ENCODE measurements at places on chromosomes 1 and 21. TPM values are rescaled to one million over a fixed set of nuclear protein-coding genes. Genes with fewer than 3 reads are reported as not detected.

GRCh38 chr1:181858135-181858534 is 203.4 kb downstream of the ZNF648 start:
- H3K4me3 ChIP-seq: no peak overlapping the region
- no peaks in the 10 kb centered on the region for H3K4me1 ChIP-seq
- DNase-seq: no peak

DNA sequence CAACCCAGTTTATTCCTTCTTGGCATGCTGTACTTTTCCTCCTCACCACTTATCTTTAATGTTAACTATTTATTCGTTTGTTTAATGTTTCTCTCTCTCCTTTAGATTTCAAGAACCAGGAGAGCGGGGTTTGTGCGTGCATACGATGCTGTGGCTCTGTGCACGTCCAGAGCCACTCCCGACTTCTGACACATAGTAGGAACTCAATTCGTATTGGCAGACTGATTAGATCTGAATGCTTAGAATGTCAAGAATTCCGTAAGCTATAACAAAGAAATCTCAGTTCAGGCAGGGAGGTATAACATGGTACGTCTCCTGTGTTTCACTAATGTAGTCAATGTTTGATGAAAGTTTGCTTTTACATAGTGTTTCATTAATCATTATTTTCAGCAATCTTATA is 7.3 kb upstream of the GRIK1 start:
- H3K4me3 ChIP-seq: no peak overlapping the region
- H3K27ac ChIP-seq: no peak overlapping the region
- no peak for DNase-seq
- H3K4me1 ChIP-seq: no peaks in the 10 kb centered on the region
- H3K27me3 ChIP-seq: no peaks in the 10 kb centered on the region
- no peaks in the 10 kb centered on the region for H3K36me3 ChIP-seq

GRCh38 chr1:112971006-112971405 is 15.0 kb upstream of the SLC16A1 start:
- H3K27ac ChIP-seq: no peak overlapping the region
- no peak overlapping the region for H3K4me3 ChIP-seq
- H3K4me1 ChIP-seq: no peaks in the 10 kb centered on the region

GRCh38 chr1:24186031-24186710 is 918 bp downstream of the IFNLR1 start:
- no peaks in the 10 kb centered on the region for H3K27me3 ChIP-seq
- peak overlapping the region; percentile 57 for H3K4me3 ChIP-seq
- H3K36me3 ChIP-seq: no peaks in the 10 kb centered on the region
- no peak for DNase-seq
- H3K4me1 ChIP-seq: peaks cover 8% of the 10 kb centered on the region

DNA sequence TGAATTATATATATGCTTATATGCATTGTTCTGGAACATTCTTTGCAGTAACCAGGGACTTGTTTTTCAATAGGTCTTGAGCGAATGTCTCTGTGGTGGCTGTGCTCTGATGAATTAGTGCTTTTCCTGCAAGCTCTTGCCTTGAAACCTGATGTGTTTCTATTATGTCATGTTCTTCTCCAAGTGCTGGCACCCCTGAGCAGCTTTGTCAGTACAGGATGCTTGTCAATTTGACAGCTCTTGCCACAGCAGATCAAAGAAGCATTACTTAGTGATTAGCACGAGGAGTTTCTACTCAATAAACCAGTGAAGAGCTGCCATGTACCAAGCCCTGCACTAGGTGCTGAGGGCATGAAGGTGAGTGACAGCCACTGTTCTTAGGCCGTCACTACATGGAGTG is 171.9 kb downstream of the PRDM2 start:
- no peaks in the 10 kb centered on the region for H3K27me3 ChIP-seq
- no peak overlapping the region for H3K4me3 ChIP-seq
- no peak for DNase-seq
- H3K27ac ChIP-seq: no peak overlapping the region
- no peaks in the 10 kb centered on the region for H3K4me1 ChIP-seq
- no peaks in the 10 kb centered on the region for H3K36me3 ChIP-seq

The IFT25 gene
- not detected for total RNA-seq

The CD5L gene
- not detected for total RNA-seq

DNA sequence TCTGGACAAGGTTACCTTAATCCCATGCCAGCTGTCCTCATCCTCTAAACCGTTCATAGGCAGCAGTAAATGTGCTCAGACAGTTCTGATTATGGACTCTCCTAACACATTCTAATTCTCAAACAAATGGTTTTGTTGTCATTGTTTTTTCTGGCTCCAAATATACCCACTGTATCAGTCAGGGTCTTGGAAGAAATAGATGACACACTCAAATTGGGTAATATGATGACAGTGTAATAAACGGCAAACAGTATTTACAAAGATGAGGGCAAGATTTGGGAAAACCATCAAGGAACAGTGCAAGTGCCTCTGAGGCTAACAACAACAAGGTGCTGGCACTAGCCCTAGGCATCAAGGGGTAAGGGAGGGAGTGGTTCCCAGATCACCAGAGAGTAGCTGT is 4.3 kb upstream of the CDC20 start:
- DNase-seq: no peak
- H3K4me3 ChIP-seq: no peak overlapping the region
- H3K27me3 ChIP-seq: no peaks in the 10 kb centered on the region
- peaks cover 6% of the 10 kb centered on the region for H3K4me1 ChIP-seq

- no peak for DNase-seq
- H3K27me3 ChIP-seq: no peaks in the 10 kb centered on the region
- H3K36me3 ChIP-seq: no peaks in the 10 kb centered on the region
- no peak overlapping the region for H3K4me3 ChIP-seq
- no peaks in the 10 kb centered on the region for H3K4me1 ChIP-seq
Measured at GRCh38 chr21:22725436-22725835, 1727.2 kb downstream of the NCAM2 start.

DNA sequence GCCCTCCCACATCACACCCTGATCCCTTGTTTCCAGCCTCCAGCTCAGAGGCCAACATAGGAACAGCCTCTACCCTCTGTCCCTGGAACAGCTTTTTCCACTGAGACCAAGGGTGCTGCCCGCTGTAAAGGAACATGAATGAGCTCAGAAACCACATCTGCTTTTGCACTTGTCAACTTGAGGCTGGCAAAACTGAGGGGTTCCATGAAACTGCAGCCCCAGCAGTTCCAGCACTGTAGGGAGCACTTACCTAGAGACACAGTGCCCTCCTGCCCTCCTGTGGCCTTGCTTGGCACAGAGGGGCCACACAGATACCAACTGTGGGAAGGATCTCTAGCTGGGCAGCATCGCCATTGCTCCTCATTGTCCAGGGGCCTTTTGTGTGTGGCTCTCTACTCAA is 51.7 kb downstream of the ITPKB start:
- no peaks in the 10 kb centered on the region for H3K36me3 ChIP-seq
- no peak overlapping the region for H3K27ac ChIP-seq
- no peak for DNase-seq

DNA sequence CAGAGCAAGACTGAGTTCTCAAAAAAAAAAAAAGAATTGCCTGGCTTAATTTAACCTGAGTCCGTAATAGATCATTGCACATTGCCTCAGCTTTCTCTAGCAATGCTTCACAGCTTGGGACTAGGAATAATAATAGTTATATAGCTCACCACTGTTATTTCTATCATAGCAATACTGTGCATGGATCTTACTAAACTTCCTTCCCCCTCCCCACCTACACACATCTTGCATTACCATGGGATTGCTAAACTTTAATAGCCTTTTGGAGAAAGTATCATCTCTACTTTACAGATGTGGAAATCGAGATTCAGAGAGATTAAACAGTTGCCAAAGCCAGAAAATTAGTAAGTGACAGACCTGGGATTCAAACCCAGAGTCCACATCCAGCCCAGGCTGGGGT is 99.4 kb downstream of the ATP5PO start:
- peaks cover 10% of the 10 kb centered on the region for H3K36me3 ChIP-seq
- no peaks in the 10 kb centered on the region for H3K27me3 ChIP-seq
- no peak for DNase-seq
- peaks cover 5% of the 10 kb centered on the region for H3K4me1 ChIP-seq
- H3K4me3 ChIP-seq: no peak overlapping the region

The NUP210L gene
- not detected for total RNA-seq

The EPS15 gene
- 44.6 TPM for total RNA-seq

GRCh38 chr1:1066403-1067283 is 7.5 kb downstream of the RNF223 start:
- no peaks in the 10 kb centered on the region for H3K36me3 ChIP-seq
- H3K27me3 ChIP-seq: peaks cover 8% of the 10 kb centered on the region
- H3K4me3 ChIP-seq: no peak overlapping the region
- DNase-seq: no peak
- H3K27ac ChIP-seq: no peak overlapping the region

DNA sequence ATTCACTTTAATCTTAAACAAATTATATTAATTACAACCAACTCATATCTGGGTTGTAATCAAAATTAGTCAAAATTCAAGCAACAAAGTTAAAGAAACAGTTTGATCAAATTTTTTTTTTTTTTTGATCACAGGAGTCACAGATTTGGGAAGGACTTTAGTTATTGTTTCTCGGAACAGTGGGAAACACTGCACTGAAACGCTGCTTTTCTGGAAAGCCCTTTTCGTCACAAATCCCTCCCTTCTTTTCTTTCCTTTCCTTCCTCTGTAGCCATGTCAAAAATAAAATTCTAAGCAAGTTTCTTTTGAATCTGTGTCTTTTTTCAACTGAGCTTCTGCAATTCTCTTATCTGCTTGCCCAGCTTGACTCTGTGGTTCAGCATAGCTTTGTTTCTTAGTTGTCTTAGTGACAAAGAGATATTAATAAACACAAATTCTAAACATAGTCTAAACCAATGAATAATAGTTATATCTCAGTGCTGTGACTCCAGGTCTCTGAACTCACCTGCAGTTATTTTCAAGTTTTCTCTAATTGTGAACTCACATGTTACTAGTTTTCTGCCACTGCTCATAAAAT is 53.8 kb downstream of the PTGS2 start:
- no peaks in the 10 kb centered on the region for H3K4me1 ChIP-seq
- H3K27me3 ChIP-seq: no peaks in the 10 kb centered on the region
- no peaks in the 10 kb centered on the region for H3K36me3 ChIP-seq
- no peak for DNase-seq
- no peak overlapping the region for H3K27ac ChIP-seq
- no peak overlapping the region for H3K4me3 ChIP-seq

- H3K27me3 ChIP-seq: no peaks in the 10 kb centered on the region
- peak overlapping the region; percentile 1 for H3K27ac ChIP-seq
- H3K4me3 ChIP-seq: no peak overlapping the region
Measured at GRCh38 chr1:67700220-67700619, 15.2 kb downstream of the GADD45A start.

- DNase-seq: no peak
- no peaks in the 10 kb centered on the region for H3K4me1 ChIP-seq
- H3K27me3 ChIP-seq: no peaks in the 10 kb centered on the region
- no peaks in the 10 kb centered on the region for H3K36me3 ChIP-seq
- H3K4me3 ChIP-seq: no peak overlapping the region
- no peak overlapping the region for H3K27ac ChIP-seq
Measured at GRCh38 chr1:173420330-173420806, 56.8 kb upstream of the PRDX6 start.

GRCh38 chr1:224635356-224635755 is 19.2 kb downstream of the CNIH3 start:
- H3K27ac ChIP-seq: no peak overlapping the region
- H3K4me1 ChIP-seq: no peaks in the 10 kb centered on the region
- no peaks in the 10 kb centered on the region for H3K27me3 ChIP-seq
- H3K4me3 ChIP-seq: no peak overlapping the region
- DNase-seq: no peak

- DNase-seq: no peak
- no peak overlapping the region for H3K27ac ChIP-seq
- H3K4me1 ChIP-seq: peaks cover 8% of the 10 kb centered on the region
- no peaks in the 10 kb centered on the region for H3K27me3 ChIP-seq
Measured at GRCh38 chr21:45006536-45007095, 66.8 kb downstream of the SLX9 start.

DNA sequence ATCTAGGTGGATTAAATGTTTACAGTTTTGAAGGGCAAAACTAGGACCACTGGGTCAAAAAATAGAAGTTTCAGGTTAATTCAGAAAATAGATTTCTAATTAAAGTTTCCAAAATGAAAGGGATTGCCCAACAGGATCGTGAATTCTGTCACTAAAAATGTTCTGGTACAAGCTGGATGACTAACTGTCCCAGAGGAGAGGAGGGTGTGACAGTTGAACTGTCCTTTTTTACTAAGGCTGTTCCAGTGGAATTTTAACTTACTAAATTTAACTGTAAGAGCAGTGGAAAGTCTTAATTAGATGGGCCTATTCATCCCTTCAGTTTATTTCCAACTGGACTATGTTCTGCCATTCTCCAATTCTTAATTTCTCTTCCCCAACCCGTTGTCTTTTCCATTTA is 7.2 kb downstream of the SNX7 start:
- H3K4me3 ChIP-seq: no peak overlapping the region
- no peaks in the 10 kb centered on the region for H3K27me3 ChIP-seq
- no peaks in the 10 kb centered on the region for H3K36me3 ChIP-seq

- H3K4me1 ChIP-seq: no peaks in the 10 kb centered on the region
- H3K27me3 ChIP-seq: no peaks in the 10 kb centered on the region
- H3K36me3 ChIP-seq: no peaks in the 10 kb centered on the region
- no peak overlapping the region for H3K4me3 ChIP-seq
- no peak overlapping the region for H3K27ac ChIP-seq
Measured at GRCh38 chr1:227914801-227915563, 32.8 kb downstream of the WNT9A start.

DNA sequence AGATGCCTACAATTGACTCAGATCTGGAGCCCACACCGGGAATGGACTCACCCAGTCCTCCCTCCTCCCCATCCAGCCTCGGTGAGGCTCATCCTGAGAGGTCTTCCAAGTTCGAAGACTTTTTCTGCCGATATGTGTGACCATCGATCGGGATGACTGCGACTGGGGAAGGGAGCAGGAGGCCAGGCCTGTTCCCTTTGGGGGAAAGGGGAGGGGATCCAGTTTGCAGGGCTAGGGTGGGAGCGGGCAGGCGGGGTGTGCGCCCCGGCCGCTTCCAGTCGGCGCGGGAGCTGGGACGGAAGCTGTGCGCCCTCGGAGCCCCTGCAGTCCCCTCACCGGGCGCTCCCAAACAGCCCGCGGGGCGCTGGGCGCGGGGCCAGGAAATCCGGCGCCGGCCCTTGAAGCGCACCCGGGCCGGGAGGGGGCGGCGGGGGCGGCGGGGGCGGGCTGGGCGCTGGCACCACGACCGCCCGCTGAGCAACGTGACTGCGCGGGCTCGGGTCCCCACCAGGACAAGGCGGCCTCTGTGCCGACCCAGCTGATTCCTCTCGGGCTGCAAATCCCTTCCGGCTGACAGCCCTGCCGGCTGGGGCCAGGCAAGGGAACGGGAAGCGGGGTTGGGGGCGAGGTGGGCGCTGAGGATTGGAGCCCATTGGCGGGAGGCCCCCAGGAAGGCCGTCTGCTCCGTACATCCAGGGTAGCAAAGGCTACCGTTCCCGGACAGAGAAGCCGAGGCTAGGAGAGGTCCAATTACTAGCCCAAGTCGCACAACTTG is 103.9 kb downstream of the EBNA1BP2 start:
- H3K4me3 ChIP-seq: peak overlapping the region; percentile 57
- no peaks in the 10 kb centered on the region for H3K27me3 ChIP-seq
- H3K4me1 ChIP-seq: peaks cover 3% of the 10 kb centered on the region
- no peak overlapping the region for H3K27ac ChIP-seq

The BCL2L15 gene
- total RNA-seq: not detected

The SLC25A34 gene
- 5.7 TPM for total RNA-seq

- H3K36me3 ChIP-seq: no peaks in the 10 kb centered on the region
- no peaks in the 10 kb centered on the region for H3K27me3 ChIP-seq
- H3K4me1 ChIP-seq: no peaks in the 10 kb centered on the region
Measured at GRCh38 chr21:29372063-29372802, 73.5 kb downstream of the BACH1 start.

All from ascending aorta (tissue), 2 donors.